ENCODE measurements at places on chromosomes 2 and 18. TPM values are rescaled to one million over a fixed set of nuclear protein-coding genes. Genes with fewer than 3 reads are reported as not detected.
A peak's percentile ranks its signal among the peaks of the same experiment; 100 is the strongest.

Gene TNFAIP6
- total RNA-seq: 0.64 TPM

- no peaks in the 10 kb centered on the region for H3K36me3 ChIP-seq
- H3K27ac ChIP-seq: no peak overlapping the region
- no peak for DNase-seq
- no peaks in the 10 kb centered on the region for H3K4me1 ChIP-seq
- peaks cover 14% of the 10 kb centered on the region for H3K27me3 ChIP-seq
- no peak overlapping the region for H3K4me3 ChIP-seq
These were observed 113.9 kb downstream of the MREG start for GRCh38 chr2:215899141-215900074.

Gene SERPINB4
- total RNA-seq: not detected

GRCh38 chr2:71941726-71942525 lies 205.7 kb downstream of the CYP26B1 start:
- no peak overlapping the region for H3K4me3 ChIP-seq
- DNase-seq: no peak
- H3K27me3 ChIP-seq: peaks cover 3% of the 10 kb centered on the region
- H3K36me3 ChIP-seq: no peaks in the 10 kb centered on the region

Gene UGT1A4
- total RNA-seq: not detected

- H3K27ac ChIP-seq: no peak overlapping the region
- H3K36me3 ChIP-seq: no peaks in the 10 kb centered on the region
- H3K4me3 ChIP-seq: no peak overlapping the region
- H3K27me3 ChIP-seq: no peaks in the 10 kb centered on the region
- DNase-seq: no peak
These were observed 160.3 kb upstream of the EPAS1 start for GRCh38 chr2:46136953-46137352.

DNA sequence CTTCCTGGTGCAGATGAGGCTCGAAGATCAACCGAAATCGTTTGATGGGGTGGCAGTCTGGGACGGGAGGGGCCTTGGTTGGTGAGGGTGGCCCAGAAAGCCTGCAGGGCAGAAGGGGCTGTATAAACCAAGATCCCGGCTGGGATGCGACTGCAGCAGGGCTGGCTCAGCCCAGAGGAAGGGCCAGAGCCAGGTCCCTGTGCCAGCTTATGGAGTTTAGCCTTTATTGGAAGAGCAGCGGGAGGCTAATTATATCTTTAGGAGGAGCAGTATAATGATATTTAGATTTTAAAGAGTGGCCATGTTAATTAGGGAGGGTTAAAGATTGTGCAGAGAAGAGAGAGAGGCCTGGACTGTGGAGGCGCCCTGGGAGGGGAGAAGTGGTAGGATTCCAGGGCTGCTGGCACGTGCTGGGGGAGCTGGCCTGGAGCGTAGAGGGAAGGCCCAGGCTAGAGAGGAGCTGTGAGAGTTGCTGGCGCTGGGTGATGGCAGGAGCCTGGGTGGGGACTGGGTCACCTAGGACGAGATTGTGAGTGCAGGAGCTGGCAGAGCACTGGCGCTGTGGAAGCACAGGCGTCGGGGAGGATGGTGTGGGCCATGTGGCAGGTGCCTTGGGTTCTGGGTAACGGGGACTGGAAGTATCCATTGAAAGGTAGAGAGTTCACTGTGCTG lies 25.1 kb downstream of the TRAF3IP1 start:
- H3K27me3 ChIP-seq: no peaks in the 10 kb centered on the region
- H3K27ac ChIP-seq: no peak overlapping the region
- H3K4me1 ChIP-seq: peaks cover 2% of the 10 kb centered on the region
- H3K4me3 ChIP-seq: no peak overlapping the region

- no peak overlapping the region for H3K4me3 ChIP-seq
- no peaks in the 10 kb centered on the region for H3K36me3 ChIP-seq
- no peaks in the 10 kb centered on the region for H3K27me3 ChIP-seq
- H3K4me1 ChIP-seq: no peaks in the 10 kb centered on the region
These were observed 42.2 kb upstream of the ZSWIM2 start for GRCh38 chr2:186891185-186891621.

GRCh38 chr2:238030422-238031155 lies 30.2 kb upstream of the SCLY start:
- peak overlapping the region; percentile 86 for H3K27ac ChIP-seq
- H3K36me3 ChIP-seq: peaks cover under 1% of the 10 kb centered on the region
- no peak overlapping the region for H3K4me3 ChIP-seq
- H3K4me1 ChIP-seq: peaks cover 35% of the 10 kb centered on the region

- H3K27ac ChIP-seq: no peak overlapping the region
- H3K36me3 ChIP-seq: peaks cover 2% of the 10 kb centered on the region
- H3K27me3 ChIP-seq: no peaks in the 10 kb centered on the region
- no peak overlapping the region for H3K4me3 ChIP-seq
- DNase-seq: no peak
- H3K4me1 ChIP-seq: peaks cover 6% of the 10 kb centered on the region
These were observed 48.3 kb downstream of the SLC66A2 start for GRCh38 chr18:79903071-79903635.

Gene IGFBP2
- total RNA-seq: 0.81 TPM

Gene TRIM43
- total RNA-seq: not detected

DNA sequence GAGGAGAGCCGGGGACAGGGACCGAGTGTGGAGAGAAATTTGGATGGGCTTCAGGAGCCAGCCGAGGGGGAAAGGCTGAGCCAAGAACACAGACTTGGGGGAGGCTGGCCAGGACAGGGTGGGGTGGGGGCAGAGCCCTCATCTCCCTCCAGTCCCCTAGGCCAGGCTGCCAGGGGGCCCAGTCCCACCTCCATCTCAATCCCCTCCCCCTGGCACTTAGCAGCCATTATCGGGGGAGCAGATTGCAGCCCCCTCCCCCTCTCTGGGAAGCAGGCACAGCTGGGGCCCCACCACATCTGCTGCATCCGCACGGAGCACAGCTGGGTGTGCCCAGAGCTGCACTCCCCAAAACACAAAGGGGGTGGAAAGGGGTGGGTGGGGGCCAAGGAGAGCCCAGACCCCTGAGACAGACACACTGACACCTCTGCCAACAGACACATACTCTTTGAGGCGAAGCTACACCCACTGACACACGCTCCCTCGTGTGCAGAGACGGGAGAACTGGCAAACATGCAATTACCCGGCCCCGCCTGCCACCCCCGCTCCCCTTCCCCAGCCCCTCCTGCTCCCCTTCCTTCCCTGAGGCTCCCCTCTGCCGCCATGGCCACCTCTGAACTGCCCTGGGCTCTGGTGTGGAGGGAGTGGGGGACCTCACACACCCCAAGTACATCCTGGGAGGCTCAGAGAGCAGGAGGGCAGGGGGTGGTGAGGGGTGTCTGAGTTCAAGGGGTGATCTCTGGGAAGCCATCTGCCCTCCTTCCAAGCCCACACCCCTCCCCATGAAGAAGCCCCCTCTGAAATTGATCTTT lies 5.1 kb upstream of the ASIC4 start:
- no peaks in the 10 kb centered on the region for H3K36me3 ChIP-seq
- no peak overlapping the region for H3K4me3 ChIP-seq
- H3K4me1 ChIP-seq: peaks cover 24% of the 10 kb centered on the region
- H3K27me3 ChIP-seq: peaks cover 34% of the 10 kb centered on the region

DNA sequence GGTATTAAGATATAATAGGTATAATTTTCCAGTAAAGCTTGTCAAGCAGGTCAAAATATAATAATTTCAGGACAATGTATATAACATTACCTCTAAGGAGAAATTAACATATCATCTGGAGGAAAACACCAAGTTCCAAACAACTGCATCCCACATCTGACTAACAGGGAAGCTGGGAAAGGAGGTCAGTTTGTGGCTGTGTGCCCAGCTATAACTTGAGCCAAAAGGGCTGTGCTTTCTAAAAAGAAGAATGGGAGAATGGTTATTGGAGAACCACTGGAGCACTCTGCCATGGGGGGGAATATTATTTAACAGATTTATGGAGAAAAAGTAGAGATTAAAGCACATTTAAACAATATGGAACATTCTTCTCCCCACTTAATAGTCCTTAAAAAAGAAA lies 390.6 kb upstream of the PKDCC start:
- no peaks in the 10 kb centered on the region for H3K36me3 ChIP-seq
- H3K4me3 ChIP-seq: no peak overlapping the region
- DNase-seq: no peak
- no peak overlapping the region for H3K27ac ChIP-seq
- H3K4me1 ChIP-seq: no peaks in the 10 kb centered on the region

DNA sequence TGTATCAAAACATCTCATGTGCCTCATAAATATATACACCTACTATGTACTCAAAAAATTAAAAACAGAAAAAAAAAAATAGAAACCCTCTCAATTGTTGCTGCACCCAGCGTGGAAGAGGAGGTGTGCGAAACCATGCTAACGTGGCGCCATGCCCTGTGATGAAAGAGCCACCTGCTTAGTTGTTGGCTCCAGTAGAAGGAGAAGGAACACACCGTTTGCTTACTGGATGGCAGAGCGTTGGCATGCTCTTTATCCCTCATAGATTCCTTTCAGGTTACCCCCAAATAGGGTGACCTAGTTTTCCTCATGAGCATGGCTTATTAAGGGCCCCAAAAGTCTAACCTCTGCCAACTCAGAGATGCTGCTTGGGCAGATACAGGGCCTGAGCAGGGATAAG lies 332.1 kb downstream of the AGAP1 start:
- peaks cover 4% of the 10 kb centered on the region for H3K36me3 ChIP-seq
- H3K27me3 ChIP-seq: no peaks in the 10 kb centered on the region
- no peaks in the 10 kb centered on the region for H3K4me1 ChIP-seq
- no peak overlapping the region for H3K4me3 ChIP-seq
- H3K27ac ChIP-seq: no peak overlapping the region

Gene AGBL5
- 20.5 TPM for total RNA-seq

DNA sequence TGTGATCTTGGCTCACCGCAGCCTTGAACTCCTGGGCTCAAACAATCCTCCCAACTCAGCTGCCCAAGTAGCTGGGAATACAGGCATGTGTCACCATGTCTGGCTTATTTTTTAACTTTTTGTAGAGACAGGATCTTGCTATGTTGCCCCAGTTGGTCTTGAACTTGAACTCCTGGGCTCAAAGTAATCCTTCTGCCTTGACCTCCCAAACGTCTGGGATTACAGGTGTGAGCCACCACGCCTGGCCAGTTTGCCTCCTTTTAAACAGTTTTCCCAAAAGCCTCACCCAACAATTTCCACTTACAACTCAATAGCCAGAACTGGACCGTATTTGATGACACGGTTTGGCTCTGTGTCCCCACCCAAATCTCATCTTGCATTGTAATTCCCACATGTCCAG lies 300.9 kb upstream of the STON1 start:
- no peaks in the 10 kb centered on the region for H3K27me3 ChIP-seq
- no peak overlapping the region for H3K27ac ChIP-seq
- H3K4me1 ChIP-seq: peaks cover 18% of the 10 kb centered on the region

Gene PIEZO2
- not detected for total RNA-seq

GRCh38 chr18:48488388-48488850 lies 50.4 kb upstream of the CTIF start:
- H3K4me1 ChIP-seq: no peaks in the 10 kb centered on the region

DNA sequence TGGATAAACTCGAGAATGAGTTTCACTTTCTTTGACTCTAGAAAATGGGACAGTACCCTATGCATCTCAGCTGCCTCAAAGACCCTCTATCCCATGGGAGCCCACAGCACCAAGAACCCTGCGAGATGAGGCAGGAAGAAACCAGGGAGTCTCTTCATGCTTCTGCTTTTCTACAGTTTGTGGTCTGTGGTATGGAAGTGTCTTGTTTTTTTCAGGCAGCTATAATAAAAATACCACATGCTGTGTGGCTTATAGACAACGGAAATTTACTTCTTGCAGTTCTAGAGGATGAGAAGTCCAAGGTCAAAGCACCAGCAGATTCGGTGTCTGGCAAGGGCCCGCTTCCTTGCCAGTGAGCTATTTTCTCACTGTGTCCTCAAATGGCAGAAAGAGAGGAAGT lies 257.9 kb downstream of the SUCLG1 start:
- H3K4me3 ChIP-seq: peak overlapping the region; percentile 16
- no peak overlapping the region for H3K27ac ChIP-seq
- peaks cover 4% of the 10 kb centered on the region for H3K36me3 ChIP-seq
- peaks cover 5% of the 10 kb centered on the region for H3K27me3 ChIP-seq
- H3K4me1 ChIP-seq: peaks cover 15% of the 10 kb centered on the region

Gene IL36G
- total RNA-seq: not detected

DNA sequence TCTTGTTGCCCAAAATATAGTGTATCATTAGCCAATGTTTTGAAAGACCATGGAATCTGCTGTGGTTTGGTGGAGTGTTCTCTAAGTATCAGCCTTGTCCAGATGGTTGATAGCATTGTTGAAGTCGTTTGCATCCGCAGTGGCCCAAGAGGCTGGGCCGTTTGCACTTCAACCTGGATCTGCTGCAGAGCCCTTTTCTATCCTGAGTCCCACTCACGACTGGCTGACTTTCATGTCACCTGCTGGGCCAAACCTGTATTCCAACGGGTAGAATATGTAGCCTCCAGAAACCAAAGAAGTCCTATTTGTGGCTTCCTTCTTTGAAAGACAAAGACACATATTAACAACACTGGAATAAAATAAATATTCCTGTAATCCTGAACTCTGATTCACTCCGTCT lies 1154.1 kb downstream of the RPIA start:
- no peaks in the 10 kb centered on the region for H3K36me3 ChIP-seq
- H3K4me3 ChIP-seq: no peak overlapping the region
- no peak overlapping the region for H3K27ac ChIP-seq
- no peak for DNase-seq
- H3K4me1 ChIP-seq: no peaks in the 10 kb centered on the region
- no peaks in the 10 kb centered on the region for H3K27me3 ChIP-seq

DNA sequence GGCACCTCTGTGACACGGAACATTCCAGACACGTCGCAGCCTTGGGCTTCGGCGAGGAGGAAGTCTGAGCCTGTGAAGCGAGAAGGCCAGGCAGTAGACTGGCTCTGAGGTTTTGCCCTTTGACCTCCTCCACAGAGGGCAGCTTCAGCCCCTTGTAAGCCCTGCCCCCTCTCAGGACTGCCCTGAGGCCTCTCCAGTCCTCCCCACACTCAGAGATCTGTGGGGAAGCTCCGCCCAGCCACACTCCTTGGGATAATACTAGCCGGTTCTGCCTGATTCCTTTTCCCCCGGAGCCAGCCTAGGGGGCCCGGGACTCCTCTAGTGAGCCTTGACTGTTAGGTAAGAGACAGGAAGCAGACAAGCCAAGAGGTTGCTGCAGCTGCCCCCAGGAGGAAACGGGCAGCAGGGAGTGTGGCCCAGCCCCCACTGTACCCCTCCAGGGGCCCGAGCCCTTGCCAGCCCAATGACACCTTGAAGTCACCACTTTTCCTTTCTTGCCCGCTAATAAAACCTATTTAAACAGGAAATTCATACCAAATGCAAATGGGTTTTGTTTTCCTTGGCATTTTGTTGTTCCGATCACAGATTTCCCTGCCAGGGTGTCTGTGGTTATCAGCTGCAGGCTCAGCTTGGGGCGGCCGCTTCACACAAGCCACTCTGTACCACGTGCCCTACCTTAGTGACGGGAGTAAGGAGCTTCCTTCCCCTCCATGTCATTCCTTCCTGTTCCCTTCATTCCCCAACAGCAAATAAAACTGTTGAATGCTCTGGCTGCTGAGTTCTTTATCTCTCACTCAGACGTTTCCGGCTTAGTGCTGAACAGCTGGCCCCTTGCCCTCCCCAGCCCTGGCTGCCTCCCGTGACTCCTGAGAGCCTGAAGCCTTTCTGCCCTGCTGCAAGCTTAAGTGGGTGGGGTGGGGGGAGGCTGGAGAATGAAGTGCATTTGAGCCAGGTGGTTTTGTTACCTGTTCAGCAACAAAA lies 124.7 kb downstream of the CABLES1 start:
- peak overlapping the region; percentile 87 for H3K4me3 ChIP-seq
- DNase-seq: no peak
- no peaks in the 10 kb centered on the region for H3K27me3 ChIP-seq
- H3K4me1 ChIP-seq: peaks cover 28% of the 10 kb centered on the region
- no peaks in the 10 kb centered on the region for H3K36me3 ChIP-seq

- no peaks in the 10 kb centered on the region for H3K36me3 ChIP-seq
- no peaks in the 10 kb centered on the region for H3K4me1 ChIP-seq
- no peak overlapping the region for H3K27ac ChIP-seq
- H3K4me3 ChIP-seq: no peak overlapping the region
These were observed 55.0 kb upstream of the PKDCC start for GRCh38 chr2:41992671-41993434.

Gene IL1RN
- total RNA-seq: 3.3 TPM

Data from natural killer cell treated with Interleukin-12 subunit alpha and Interleukin-12 subunit beta and Interleukin-15 and Interleukin-18, amount 100 ng/mL, for 72 hours (primary cell).